Cerebellum (tissue), 4 donors: ENCODE measurements at places on chromosomes 7 and 10. TPM values are rescaled to one million over a fixed set of nuclear protein-coding genes. Genes with fewer than 3 reads are reported as not detected.

TMEM130 gene
- 7.6 TPM for total RNA-seq

- peak; percentile 13 for DNase-seq
These were observed 41.8 kb upstream of the GJD4 start for GRCh38 chr10:35563261-35563891.

PALD1 gene
- 11.3 TPM for total RNA-seq

GRCh38 chr7:102323914-102324195, 32.4 kb downstream of the SPDYE6 start:
- no peak for DNase-seq

GRCh38 chr10:118304521-118304920, 37.6 kb downstream of the FAM204A start:
- no peak for DNase-seq

DNA sequence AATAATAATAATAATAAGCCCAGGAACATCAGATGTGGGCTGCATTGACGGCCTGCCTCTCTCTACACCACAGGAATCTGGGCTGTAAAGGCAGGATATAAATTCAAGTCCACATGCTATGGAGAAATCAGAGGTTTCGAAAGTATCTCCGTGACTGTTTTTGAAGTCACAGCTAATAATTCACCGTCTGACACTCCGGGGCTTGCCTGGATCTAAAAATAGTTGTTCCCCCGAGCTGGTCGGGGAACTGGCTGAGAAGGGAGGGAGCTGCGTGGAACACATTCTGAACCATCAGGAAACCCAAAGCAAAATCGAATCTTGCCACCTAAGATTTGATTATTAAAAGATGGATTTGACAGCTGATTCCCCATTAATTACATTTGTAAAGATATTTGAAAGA, 35.4 kb downstream of the KLF6 start:
- DNase-seq = no peak

GRCh38 chr7:140924821-140925421, at the start of gene BRAF:
Gene BRAF (minus strand): TSS chr7:140924929. CDS start chr7:140924703, 226 bp downstream.
- DNase-seq = peak; percentile 96

- no peak for DNase-seq
These were observed 52.2 kb downstream of the ASB13 start for GRCh38 chr10:5614155-5614721.
